GM23338 (cell line): ENCODE measurements at places on chromosomes 12 and 14. TPM values are rescaled to one million over a fixed set of nuclear protein-coding genes. Genes with fewer than 3 reads are reported as not detected.

- no peak for DNase-seq
Observed at GRCh38 chr14:90788031-90788430, 28.2 kb downstream of the TTC7B start.

- peak; percentile 80 for DNase-seq
Observed at GRCh38 chr14:23727566-23728335, 91.6 kb downstream of the DHRS2 start.

GRCh38 chr12:65536876-65537681 is 258.6 kb downstream of the MSRB3 start:
- DNase-seq = no peak

GRCh38 chr12:70853326-70853725 is 67.2 kb downstream of the PTPRR start:
- DNase-seq = no peak

DNA sequence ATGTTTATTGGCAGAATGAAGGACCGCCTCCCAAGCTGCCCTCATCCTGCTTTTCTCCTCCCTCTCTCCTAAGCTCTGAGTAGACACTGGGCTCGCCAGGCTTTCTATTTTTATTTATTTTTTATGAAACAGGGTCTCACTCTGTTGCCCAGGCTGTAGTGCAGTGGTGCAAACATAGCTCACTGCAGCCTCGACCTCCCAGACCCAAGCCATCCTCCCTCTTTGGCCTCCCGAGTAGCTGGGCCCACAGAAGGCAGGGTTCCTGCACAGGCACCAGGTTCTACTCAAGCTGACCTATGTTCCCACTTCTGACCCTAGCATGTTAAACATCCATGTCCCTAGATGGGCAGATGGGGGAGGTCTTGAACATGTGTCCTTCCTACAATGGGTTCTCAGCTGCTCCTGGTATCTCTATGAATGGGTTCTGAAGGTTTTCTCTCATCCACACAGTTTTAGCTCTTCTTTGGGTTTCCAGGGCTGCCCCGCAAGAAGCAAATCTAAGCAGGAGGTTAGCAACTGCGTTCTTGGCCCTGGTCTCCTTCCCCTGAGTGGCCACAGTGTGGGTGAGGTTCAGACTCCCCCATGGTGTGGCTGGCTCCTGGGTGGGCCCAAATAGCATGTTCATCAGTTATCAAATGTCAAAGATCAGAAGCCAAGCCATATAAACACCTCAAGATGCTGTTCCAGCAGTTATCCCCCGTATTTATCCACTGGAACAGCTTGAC is 167.3 kb downstream of the ZFP36L1 start:
- no peak for DNase-seq

DNA sequence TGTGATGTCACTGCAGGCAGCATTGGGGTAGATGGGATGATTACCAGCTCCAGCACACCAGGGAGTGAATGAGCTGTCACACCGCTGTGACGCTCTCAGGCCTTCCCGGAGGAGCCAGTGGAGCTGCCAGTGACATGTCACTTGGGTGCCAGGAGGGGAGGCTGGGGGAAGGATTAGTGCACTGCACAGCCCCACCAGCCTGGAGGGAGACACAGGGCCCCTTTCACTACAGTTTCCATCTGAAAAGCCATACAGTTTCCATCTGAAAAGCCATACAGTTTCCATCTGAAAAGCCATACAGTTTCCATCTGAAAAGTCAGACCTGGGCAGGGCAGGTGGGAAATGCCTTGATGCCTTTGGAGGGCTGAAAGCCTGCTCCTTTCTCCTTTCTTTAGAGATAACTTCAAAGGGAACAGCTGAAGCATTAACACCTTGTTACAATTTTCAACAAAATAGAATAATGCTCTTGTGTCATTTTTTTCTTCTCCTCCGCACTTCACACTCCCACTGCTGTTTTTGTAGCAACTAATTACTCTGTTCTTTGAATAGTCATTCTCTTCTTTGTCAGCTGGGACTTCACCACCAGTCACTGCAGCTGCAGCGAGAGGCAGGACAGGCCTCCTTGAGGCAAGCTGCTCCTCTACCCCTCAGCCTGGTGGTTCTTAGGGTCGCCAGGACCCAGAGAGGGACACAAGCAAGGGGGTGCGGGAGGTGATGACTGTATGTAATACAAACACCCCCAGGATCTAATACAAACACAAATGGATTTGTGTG is 256.9 kb upstream of the RGS6 start:
- peak; percentile 73 for DNase-seq

DNA sequence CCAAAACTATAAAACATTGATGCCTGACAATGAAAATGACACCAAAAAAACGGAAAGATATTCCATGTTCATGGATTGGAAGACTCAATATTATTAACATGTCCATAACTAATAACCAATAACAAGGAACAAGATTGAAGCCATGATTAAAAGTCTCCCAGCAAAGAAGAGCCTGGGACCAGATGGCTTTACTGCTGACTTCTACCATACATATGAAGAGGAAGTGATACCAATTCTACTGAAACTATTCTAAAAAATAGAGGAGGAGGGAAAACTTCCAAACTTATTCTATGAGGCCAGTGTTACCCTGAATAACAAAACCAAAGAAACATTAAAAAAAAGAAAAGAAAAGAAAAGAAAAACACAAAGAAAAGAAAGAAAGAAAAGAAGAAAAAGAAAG is 54.6 kb upstream of the ATF7IP start:
- DNase-seq = no peak

DNA sequence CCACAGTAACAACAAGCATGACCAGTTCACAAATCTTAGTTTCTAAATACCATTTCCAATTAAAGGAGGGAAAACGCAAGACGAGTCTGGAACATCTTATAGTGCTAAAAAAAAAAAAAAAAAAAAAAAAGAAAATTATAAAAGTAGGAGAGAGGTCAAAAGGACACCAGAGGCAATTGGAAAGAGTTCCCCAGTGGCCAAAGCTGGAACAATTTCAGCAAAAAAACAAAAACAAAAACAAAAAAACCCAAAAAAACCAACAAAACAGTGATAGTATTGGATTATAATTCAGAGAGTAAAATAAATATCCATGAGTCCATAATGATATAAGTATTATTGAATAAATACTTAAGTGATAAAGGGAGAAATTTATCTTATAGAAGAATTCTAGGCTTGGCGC is 10.3 kb upstream of the NAP1L1 start:
- DNase-seq = no peak

- DNase-seq = no peak
Observed at GRCh38 chr12:121905746-121906145, 12.6 kb upstream of the CFAP251 start.

GRCh38 chr12:62640910-62641448 is 174.4 kb downstream of the MON2 start:
- no peak for DNase-seq

DNA sequence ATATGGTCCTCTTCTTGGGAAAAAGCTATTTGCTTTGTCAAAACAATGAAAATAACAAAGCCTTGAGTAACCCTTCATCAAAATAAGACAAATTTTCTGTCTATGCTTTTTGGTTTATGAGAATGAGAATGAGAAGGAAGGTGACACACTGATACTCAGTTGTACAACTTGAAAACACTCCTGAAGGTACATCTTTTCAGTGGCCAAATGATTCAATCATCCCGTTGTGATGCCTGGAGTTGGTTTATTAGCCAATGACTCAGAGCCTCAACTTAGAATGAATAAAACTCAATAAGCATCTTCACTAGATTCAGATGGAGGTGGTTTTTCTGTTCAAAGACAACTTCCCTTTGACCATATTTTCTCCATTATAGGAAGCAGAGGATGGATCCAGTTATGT is 7.8 kb upstream of the CALM1 start:
- no peak for DNase-seq

DNA sequence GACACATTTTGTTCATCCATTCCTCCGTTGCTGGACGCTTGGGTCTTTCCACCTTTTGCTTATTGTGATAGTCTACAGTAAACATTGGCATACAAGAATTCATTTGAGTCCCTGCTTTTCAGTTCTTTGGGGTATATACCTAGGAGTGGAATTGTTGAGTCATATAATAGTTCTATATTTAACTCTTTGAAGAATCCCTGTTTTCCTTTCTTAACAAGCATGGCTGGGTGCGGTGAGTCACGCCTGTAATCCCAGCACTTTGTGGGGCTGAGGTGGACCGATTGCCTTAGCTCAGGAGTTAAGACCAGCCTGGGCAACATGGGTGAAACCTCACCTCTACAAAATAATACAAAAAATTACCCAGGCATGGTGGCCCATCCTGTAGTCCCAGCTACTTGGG is 75.4 kb downstream of the CCDC92 start:
- no peak for DNase-seq

- no peak for DNase-seq
Observed at GRCh38 chr12:129610601-129611120, 293.2 kb downstream of the TMEM132D start.

- DNase-seq = no peak
Observed at GRCh38 chr12:63238892-63239291, 87.9 kb upstream of the AVPR1A start.

- DNase-seq = peak; percentile 39
Observed at GRCh38 chr14:75268633-75269550, 9.7 kb upstream of the FOS start.

- DNase-seq = no peak
Observed at GRCh38 chr14:101950100-101950499, 14.3 kb upstream of the DYNC1H1 start.

DNA sequence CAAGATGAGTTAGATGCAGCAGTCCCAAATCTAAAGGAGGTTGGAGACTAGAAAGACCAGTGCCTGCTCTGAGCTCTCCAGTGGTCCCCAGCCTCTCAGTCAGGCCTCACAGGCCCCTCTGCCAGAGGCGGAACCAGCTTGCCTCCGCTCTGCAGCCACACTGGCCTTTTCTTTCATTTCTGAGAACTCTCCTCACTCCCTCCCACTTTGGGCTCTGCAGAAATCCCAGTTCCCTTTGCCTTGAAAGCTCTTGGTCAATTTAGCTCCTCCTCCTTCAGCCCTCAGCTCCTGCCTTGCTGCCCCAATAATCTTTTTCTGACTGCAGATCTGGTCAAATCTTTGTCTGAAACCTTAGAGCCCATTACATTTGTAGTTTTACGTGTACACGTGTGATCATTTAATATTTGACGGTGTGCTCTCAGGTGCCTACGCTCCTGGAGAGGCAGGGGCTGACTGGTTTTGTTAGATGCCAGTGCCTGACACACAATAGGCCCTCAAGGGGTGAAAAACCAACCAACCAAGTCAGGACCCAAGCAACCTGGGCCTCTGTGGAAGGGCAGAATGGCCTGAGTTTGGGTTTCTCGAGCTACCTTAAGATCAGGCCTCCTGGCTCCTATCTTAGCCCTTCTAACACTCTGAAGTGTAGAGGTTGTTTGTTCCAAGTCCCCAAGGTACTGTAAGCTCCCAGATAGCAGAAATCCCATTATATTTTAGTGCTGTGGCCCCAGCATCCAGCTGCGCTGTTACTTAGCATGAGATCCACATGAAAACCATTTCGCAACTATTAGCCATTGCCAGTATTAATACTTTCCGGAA is 1.1 kb upstream of the NUDT4 start:
- peak; percentile 65 for DNase-seq

GRCh38 chr14:91693346-91693745 is 38.5 kb downstream of the CATSPERB start:
- DNase-seq = no peak

GRCh38 chr12:129459886-129460285 is 443.9 kb downstream of the TMEM132D start:
- no peak for DNase-seq

DNA sequence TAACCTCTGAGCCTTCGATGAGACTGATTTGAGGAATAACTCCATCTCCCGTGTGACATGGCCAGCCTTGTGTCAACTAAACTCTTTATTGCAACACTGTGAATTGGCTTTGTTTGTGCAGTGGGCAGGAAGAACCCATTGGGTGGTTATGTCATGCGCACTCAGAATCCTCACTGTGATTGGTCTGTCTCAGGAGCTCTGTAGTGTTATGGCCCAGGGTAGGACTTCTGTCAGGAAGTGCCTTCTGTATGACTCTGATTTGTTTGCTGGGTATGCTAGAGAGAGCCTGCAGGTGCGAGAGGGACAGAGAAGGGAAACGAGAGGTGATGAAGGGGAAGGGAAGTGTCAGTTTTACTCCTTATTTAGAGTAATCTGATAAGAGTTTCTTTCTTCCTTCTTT is 71.5 kb upstream of the DCD start:
- no peak for DNase-seq

DNA sequence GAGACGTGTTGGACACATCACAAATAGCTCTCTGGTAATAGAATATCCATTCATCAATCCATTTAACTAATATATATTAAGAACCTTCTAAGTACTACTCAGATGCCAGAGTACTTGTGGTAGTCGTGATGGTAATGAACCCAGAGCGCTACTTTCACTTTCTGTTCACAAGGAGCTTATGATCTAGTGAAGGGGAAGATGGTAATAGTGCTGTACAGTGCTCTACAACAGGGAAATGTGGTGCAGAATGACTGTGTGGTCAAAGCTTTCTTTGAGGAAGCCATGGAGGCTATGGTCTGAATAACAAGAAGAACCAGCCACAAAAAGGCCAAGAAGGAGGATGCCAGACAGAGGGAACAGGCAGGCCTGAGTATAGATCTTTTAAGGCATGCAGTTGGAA is 212.0 kb downstream of the PTPRO start:
- DNase-seq = no peak

DNA sequence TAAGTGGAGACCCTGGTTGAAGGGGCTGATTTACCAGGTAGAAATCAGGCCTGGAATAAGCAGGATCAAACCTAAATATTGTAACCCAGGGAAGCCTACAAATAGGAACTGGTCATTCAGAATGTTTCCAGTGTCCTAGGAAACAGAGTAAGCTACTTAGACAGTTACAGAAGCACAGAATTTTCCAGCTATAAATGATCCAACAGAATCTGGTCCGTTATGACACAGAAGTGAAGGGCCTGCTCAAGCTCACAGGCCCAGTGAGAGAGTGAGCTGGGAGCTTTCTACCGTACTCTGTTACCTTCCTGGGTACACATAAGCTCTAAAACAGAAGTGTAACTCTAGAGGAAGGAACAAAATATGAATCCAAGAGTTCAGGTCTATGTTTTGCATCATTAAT is 119.1 kb downstream of the TTC7B start:
- DNase-seq = no peak

Gene KLRG1
- 5.1 and 8.0 TPM in 2 replicates for total RNA-seq

Gene ULK1
- total RNA-seq = 26.2 and 33.8 TPM in 2 replicates

Gene PIK3C2G
- not detected in 2 replicates for total RNA-seq

Gene MMP14
- 48.9 and 56.4 TPM in 2 replicates for total RNA-seq

Gene TSHR
- total RNA-seq = 0.59 TPM in 1 of 2 replicates, not detected in the other

Gene SYNJ2BP
- 22.3 and 24.2 TPM in 2 replicates for total RNA-seq

Gene PLEKHD1
- 0.28 and 0.35 TPM in 2 replicates for total RNA-seq

Gene SLC35F4
- not detected in 2 replicates for total RNA-seq

Gene OTUB2
- total RNA-seq = 4.1 and 4.4 TPM in 2 replicates

Gene LTA4H
- 173 and 189 TPM in 2 replicates for total RNA-seq
